ENCODE measurements at places on chromosomes 5 and 9. TPM values are rescaled to one million over a fixed set of nuclear protein-coding genes. Genes with fewer than 3 reads are reported as not detected.
A peak's percentile ranks its signal among the peaks of the same experiment; 100 is the strongest.

Gene GABRP
- total RNA-seq: not detected

Gene PWWP2A
- 27.1 TPM for total RNA-seq

GRCh38 chr5:38925154-38925925 lies 79.5 kb downstream of the OSMR start:
- H3K36me3 ChIP-seq: peaks cover 4% of the 10 kb centered on the region
- DNase-seq: peak; percentile 27
- H3K27ac ChIP-seq: no peak overlapping the region
- no peak overlapping the region for H3K4me3 ChIP-seq
- no peaks in the 10 kb centered on the region for H3K27me3 ChIP-seq
- peaks cover 41% of the 10 kb centered on the region for H3K4me1 ChIP-seq

Gene ITGA1
- 82.6 TPM for total RNA-seq

Gene FOXE1
- total RNA-seq: not detected

DNA sequence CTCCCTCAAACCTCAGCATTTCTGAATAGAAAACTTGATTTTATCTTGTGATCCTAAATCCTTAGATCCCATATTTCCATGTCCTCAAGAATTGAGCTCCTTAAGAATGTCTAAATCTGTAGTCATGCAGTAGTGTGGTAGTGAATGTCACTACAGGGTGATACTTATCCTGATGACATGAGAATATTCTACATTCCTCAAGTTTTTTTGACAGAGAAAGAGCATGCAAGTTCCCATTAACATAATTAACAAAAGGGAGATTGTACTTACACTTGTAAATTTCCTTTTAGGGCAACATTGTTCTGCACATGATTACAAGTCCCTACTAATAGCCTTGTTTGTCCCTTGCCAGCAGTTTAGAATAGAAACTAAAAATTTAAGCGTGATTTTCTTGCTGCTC lies 352.3 kb downstream of the PTPRD start:
- H3K36me3 ChIP-seq: no peaks in the 10 kb centered on the region
- H3K4me1 ChIP-seq: no peaks in the 10 kb centered on the region

Gene TNIP1
- total RNA-seq: 67.4 TPM
